ENCODE measurements at places on chromosomes 3 and 15.
A peak's percentile ranks its signal among the peaks of the same experiment; 100 is the strongest.

GRCh38 chr3:143245692-143246091, 126.1 kb downstream of the CHST2 start:
- DNase-seq, result no peak

DNA sequence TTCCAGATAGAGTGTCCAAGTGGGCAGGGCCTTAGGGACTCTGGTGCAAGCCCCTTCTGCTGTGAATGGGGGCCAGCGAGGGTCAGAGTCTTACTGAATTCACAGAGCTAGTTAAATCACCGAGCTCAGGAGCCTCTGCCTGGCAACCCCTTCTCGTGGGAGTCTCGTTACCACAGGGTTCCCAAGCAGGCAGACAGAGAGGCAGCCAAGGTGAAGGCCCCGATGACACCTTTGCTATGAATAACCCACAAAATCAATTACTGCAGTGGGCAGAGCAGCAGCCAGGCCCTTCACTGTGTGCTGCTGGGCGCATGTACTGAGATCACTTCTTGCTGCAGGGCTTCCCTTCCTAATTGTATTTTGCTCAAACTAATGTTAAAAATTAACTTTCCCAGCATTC, 56.9 kb downstream of the SPSB4 start:
- no peak for DNase-seq

DNA sequence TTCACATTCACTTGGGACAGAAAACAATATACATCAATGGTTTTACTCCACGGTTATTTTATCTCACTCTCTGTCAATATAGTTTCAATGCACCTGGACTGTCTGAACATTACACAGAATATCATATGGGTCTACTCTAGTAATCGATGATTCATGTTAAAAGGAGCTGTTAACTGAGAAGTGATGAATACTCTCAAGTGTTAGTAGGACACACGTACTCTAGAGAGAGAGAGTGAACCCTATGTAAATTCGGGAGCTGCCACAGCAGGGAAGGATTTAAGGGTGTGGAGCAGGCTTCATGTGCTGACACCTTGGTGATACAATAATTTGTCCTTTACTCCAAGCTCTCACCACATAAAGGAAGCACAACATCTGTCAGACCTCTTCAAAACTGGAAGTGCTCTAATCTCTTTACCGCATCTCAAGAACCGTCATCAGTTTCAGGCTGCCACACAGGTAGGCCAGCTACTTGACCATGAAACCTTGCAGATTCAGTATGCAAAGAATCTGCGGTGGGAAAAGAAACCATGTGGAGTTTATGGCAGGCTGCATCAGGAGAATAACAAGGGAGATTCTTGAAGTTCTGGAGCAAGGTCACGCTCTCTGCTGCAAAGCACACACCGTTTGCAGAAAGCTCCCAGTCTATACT, 199.2 kb upstream of the TMC3 start:
- DNase-seq, result no peak

- DNase-seq, result no peak
Measured at GRCh38 chr3:46442576-46443530, 21.9 kb downstream of the LTF start.

DNA sequence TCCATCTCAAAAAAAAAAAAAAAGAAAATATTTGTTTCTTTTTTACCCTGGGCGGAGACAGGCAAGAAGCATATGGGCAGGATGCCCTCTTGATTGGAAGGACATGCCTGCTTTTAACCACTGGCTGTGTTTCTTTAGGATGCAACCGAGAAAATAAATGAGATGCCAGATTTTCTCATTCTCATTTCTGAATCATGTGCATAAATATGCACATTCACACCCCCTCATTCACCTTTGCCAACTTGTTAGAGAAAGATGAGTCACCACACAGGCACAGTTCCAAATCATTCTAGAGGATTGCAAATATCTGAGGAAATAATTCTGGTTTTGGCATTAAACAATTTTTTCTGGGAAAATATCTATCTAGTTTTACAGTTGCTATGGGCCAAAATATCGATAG, 3.3 kb downstream of the LIPH start:
- peak; percentile 44 for DNase-seq

- DNase-seq, result no peak
Measured at GRCh38 chr15:85381850-85382751, 1.7 kb downstream of the AKAP13 start.

GRCh38 chr3:140052771-140053702, 118.1 kb downstream of the CLSTN2 start:
- no peak for DNase-seq

Data from heart left ventricle (tissue), 16 donors.